ENCODE measurements at places on chromosomes 6 and 20.

GRCh38 chr6:168615837-168616236 is 174.9 kb downstream of the SMOC2 start:
- DNase-seq: no peak

GRCh38 chr6:95530176-95530819 is 47.0 kb upstream of the MANEA start:
- no peak for DNase-seq

DNA sequence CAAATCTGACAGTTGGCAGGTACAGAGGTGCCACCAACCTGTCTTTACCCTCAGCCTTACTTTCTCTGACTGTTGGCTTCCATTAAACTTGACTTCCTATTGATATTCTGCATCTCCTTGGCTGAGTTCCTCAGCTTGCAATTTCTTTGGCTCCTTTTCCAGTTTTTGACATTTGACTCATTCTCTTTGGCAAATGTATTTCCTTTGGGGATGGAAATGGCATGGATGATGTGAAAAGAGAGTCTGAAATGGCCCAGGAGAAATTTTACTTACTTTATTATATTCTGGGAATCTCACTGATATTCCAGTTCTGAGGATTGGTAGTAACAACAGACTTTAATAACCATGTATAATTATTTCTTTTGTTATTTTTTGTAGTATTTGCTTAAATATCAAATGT is 255.2 kb downstream of the CD109 start:
- no peak for DNase-seq

DNA sequence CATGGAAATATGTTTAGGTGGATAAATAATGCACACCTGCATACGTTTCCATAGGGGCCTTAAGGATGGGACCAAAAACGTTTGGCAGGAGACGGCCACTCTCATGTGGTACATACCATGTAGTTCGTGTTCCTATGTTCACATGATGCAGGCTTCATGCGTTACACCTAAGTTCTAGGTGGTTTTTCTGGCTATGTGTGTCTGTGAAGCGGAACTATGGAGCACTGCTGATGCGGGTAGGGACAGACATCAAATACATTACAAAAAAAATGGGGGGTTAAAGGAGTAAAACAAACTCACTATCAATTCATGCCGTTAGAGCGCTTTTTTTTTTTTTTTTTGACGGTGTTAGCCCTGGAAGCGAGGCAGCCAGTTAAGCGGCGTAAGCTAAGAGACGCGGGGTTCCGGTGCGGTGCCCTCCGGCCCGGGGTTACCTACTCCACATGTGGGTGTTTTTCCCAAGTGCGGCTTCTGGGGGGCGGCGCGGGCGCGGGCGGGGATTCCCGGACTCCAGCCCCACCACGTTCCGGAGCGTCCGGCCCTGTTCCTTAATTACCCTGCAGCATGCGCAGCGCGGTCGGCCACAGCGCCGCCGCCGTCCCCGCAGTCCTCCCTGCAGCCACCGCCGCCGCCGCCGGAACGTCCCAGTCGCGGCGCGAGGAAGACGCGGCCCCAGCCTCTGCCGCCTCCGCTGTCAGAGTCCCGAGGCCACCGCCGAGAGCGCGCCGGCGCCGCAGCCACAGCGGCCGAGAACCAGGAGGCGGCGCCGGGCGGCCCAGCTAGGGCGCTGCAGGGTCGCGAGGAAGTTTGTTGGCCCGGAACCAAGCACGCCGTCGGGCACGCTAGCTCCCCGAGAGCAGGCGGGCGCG is 648 bp downstream of the COL19A1 start:
- no peak for DNase-seq

All from D721Med (cell line).